ENCODE measurements at places on chromosomes 11 and 22. TPM values are rescaled to one million over a fixed set of nuclear protein-coding genes. Genes with fewer than 3 reads are reported as not detected.
A peak's percentile ranks its signal among the peaks of the same experiment; 100 is the strongest.

Gene MADD
- 12.5 TPM for polyA plus RNA-seq

Gene POU2AF3
- polyA plus RNA-seq = 3.4 TPM

Gene RFPL1
- not detected for polyA plus RNA-seq

Gene C11orf21
- polyA plus RNA-seq = not detected

Gene OAF
- polyA plus RNA-seq = 1.6 TPM

Gene PTPRCAP
- 2.7 TPM for polyA plus RNA-seq

Gene TCP11L1
- 3.2 TPM for polyA plus RNA-seq

Gene FGF3
- polyA plus RNA-seq = not detected

Gene RASD2
- polyA plus RNA-seq = 1.2 TPM

Gene IGF2
- 4.4 TPM for polyA plus RNA-seq

Gene CASP5
- not detected for polyA plus RNA-seq

Gene MOGAT2
- polyA plus RNA-seq = not detected

Gene OSM
- polyA plus RNA-seq = not detected

Gene KCNK4
- polyA plus RNA-seq = not detected

GRCh38 chr11:25037431-25037830, 540.6 kb downstream of the LUZP2 start:
- no peaks in the 10 kb centered on the region for H3K36me3 ChIP-seq
- DNase-seq = no peak
- H3K4me3 ChIP-seq = no peak overlapping the region
- no peak overlapping the region for H3K27ac ChIP-seq
- H3K27me3 ChIP-seq = no peaks in the 10 kb centered on the region
- H3K4me1 ChIP-seq = no peaks in the 10 kb centered on the region

GRCh38 chr11:17563231-17563646, 16.2 kb downstream of the OTOG start:
- H3K27ac ChIP-seq = no peak overlapping the region
- H3K36me3 ChIP-seq = no peaks in the 10 kb centered on the region
- H3K27me3 ChIP-seq = no peaks in the 10 kb centered on the region
- DNase-seq = peak; percentile 73

DNA sequence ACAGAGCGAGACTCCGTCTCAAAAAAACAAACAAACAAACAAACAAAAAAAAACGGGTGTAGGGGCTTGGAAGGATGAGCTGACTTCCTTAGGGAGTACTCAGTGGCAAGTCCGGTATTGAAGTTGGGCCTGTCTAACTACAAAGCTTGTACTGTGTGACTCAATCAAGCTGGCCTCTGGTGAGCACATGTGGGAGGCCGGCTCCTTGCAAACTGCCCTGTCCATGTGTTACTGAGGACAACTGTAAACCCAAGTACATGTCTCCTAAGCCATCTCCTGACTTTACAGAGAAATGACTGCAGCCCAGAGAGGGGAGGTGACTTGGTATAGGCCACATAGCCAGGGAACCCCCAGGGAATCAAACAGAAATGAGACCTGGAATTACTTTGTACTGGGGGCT, 11.6 kb downstream of the RIBC2 start:
- no peaks in the 10 kb centered on the region for H3K4me1 ChIP-seq
- no peak for DNase-seq
- no peaks in the 10 kb centered on the region for H3K27me3 ChIP-seq
- no peaks in the 10 kb centered on the region for H3K36me3 ChIP-seq
- H3K4me3 ChIP-seq = no peak overlapping the region
- no peak overlapping the region for H3K27ac ChIP-seq

DNA sequence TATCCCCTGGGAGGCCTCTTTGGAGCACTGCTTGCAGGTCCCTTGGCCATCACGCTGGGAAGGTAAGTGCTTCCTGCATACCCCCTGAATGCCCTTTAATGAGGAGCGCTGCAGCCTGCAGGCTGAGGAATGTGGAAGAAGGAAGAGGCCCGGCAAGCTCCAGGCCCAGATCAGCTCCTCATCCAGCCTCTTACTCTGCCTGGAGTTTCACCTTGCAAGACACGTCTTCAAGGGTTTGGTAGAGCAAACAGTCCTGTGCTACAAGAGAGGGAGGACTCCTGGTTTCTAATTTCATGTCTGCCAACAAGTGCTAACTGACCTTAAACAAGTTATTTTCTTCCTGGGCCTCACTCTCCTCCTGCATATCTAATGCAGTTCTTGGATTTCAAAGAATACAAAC, 10.9 kb downstream of the SLC2A11 start:
- no peak overlapping the region for H3K4me3 ChIP-seq
- no peaks in the 10 kb centered on the region for H3K36me3 ChIP-seq
- no peaks in the 10 kb centered on the region for H3K4me1 ChIP-seq
- H3K27me3 ChIP-seq = no peaks in the 10 kb centered on the region
- DNase-seq = no peak
- no peak overlapping the region for H3K27ac ChIP-seq

GRCh38 chr11:111569476-111569875, 29.0 kb downstream of the LAYN start:
- no peaks in the 10 kb centered on the region for H3K27me3 ChIP-seq
- H3K27ac ChIP-seq = no peak overlapping the region
- H3K4me3 ChIP-seq = no peak overlapping the region

DNA sequence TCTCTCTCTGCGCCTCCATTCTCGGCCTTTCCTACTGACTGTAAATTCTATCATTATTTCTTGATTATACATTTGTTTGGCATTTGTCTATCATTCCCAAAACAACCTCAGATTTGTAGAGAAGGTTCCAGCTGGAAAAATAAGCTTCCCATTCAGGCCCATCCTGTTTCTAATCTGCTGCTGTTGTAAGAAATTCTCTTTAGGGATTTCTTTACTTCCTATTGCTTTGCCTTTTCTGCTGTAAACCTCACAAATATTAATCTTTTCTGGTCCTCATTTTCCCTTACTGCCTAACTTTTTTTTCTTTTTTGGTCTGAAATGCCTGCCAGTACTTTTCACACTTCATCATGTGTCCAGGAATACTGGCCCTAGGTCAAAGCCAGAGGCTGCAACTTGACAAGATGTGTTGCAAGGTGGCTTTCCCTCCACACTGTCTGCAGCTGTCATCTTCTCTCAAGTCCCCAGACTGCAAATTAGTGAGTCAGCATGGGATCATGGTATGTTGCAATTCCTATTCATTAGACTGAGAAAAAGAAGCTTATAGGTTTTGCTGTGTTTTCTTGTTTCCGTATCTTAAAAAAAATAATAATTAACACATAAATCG, 858.7 kb upstream of the CHORDC1 start:
- 0 out of 2 replicates have a peak, but pooled peaks cover 8% of the 10 kb centered on the region for H3K4me1 ChIP-seq
- no peak for DNase-seq
- H3K4me3 ChIP-seq = no peak overlapping the region
- H3K27ac ChIP-seq = no peak overlapping the region
- H3K27me3 ChIP-seq = no peaks in the 10 kb centered on the region

- no peak overlapping the region for H3K4me3 ChIP-seq
- no peaks in the 10 kb centered on the region for H3K4me1 ChIP-seq
- no peaks in the 10 kb centered on the region for H3K27me3 ChIP-seq
- no peak overlapping the region for H3K27ac ChIP-seq
- DNase-seq = peak; percentile 49
Observed at GRCh38 chr11:69497221-69497787, 15.8 kb downstream of the LINC01488 start.

GRCh38 chr11:16812274-16812673, 73.8 kb downstream of the C11orf58 start:
- no peak overlapping the region for H3K27ac ChIP-seq
- H3K27me3 ChIP-seq = no peaks in the 10 kb centered on the region
- no peaks in the 10 kb centered on the region for H3K36me3 ChIP-seq
- no peaks in the 10 kb centered on the region for H3K4me1 ChIP-seq
- H3K4me3 ChIP-seq = no peak overlapping the region
- no peak for DNase-seq

DNA sequence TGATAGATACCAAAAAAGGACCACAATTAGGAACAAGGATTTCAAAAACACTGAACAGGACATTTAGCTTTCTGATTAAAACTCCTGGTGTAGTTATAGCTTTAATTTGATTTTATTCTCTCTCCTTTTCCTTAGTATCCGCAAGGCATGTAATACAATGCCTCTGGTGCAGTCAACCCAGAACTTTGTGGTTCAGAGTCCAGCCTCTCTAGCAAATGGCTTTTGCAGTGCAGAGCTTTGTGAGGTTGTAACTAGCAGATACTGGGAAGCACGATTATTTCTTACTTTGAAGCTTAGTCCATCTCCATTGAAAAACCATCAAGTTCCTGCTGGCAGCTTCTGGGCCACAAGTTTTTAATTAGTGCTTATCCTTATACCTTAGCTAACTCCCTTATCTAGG, 79.8 kb downstream of the GRIA4 start:
- no peaks in the 10 kb centered on the region for H3K36me3 ChIP-seq
- H3K27me3 ChIP-seq = no peaks in the 10 kb centered on the region
- DNase-seq = no peak
- H3K4me1 ChIP-seq = no peaks in the 10 kb centered on the region
- H3K27ac ChIP-seq = no peak overlapping the region
- no peak overlapping the region for H3K4me3 ChIP-seq

DNA sequence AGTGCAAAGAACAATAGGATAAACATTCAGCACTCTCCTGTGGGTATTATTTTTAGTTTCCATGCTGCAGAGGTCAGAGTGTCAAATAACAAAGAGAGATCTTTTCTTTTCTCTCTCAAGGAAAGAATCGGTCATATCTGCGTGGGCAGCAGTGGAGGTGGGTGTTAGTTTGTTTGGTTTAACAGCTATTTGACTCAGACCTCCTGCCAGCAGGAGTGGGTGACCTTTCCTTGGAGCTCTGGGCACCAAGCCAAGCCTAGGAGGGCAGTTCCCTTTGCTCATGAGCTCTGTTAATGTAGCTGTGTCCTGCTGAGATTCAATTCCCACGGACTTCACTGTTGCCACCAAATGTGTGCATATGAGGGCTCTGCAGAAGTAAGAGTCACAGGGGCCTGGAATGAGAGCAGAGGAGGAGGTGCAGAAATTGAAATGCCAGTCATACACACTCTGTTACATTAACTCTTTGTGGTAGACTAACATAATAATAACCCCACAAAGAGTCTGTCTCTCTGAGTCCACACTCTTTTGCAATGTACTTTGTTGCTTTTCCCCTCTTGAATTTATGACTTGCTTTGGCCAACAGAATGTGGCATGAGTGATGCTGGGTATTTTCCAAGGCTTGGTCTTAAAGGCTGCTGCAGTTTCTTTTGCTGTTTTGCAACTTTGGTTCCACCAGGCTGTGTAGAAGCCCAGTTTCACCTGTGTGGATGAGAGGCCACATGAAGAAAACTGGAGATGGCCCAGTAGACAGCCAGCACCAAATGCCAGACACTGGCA, 76.0 kb upstream of the GRK3 start:
- H3K4me3 ChIP-seq = no peak overlapping the region
- no peaks in the 10 kb centered on the region for H3K36me3 ChIP-seq
- no peak overlapping the region for H3K27ac ChIP-seq
- no peak for DNase-seq
- no peaks in the 10 kb centered on the region for H3K27me3 ChIP-seq
- H3K4me1 ChIP-seq = no peaks in the 10 kb centered on the region

GRCh38 chr11:35964841-35965240, 21.0 kb downstream of the LDLRAD3 start:
- H3K4me1 ChIP-seq = peaks cover 24% of the 10 kb centered on the region
- peaks cover 7% of the 10 kb centered on the region for H3K36me3 ChIP-seq
- DNase-seq = no peak
- no peaks in the 10 kb centered on the region for H3K27me3 ChIP-seq

GRCh38 chr11:70845591-70846041, 406.8 kb downstream of the SHANK2 start:
- H3K27me3 ChIP-seq = no peaks in the 10 kb centered on the region
- H3K36me3 ChIP-seq = no peaks in the 10 kb centered on the region
- H3K4me1 ChIP-seq = no peaks in the 10 kb centered on the region
- H3K4me3 ChIP-seq = no peak overlapping the region

- H3K27ac ChIP-seq = no peak overlapping the region
- no peaks in the 10 kb centered on the region for H3K4me1 ChIP-seq
- no peak overlapping the region for H3K4me3 ChIP-seq
- H3K27me3 ChIP-seq = no peaks in the 10 kb centered on the region
- no peak for DNase-seq
- H3K36me3 ChIP-seq = no peaks in the 10 kb centered on the region
Observed at GRCh38 chr11:65764434-65764833, 16.3 kb downstream of the AP5B1 start.

DNA sequence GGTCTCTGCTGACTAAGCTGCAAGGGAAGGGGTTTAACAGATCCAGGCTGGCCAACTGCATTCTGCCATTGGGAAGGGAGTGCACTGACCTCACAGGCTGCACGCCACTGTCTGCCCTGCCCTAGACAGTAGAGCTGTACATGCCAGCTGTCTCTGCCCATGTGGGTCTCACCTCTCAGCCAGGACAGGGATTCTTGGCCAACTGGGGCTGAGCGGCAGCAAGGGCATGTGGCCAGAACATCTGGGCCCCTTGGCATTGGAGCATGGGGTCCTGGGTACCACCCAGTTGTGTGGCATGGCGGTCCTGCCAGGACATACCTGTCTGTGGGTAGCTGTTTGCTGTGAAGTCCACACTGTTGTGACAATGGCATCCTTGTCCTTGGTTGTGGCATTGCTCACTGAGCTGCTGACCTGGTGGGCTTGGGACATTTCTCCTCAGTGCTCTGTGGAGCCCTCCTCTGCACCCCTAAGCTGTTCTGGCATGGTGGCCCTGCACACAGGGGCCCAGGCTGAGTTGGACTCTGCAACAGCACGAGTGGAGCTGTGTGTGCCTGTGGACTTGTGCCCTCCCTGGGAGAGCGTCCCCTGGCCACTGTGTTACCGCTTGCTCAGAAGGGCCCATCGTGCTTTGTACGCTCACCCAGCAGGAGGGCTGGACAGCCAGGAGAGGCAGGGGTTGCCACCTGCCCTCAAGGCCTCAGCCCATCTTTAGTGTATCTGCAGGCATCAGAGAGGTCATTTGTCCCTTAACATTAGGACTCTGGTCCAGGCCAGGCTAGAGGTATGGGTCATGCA, 46.7 kb downstream of the MED15 start:
- peaks cover 4% of the 10 kb centered on the region for H3K4me1 ChIP-seq
- DNase-seq = no peak
- no peak overlapping the region for H3K4me3 ChIP-seq
- no peak overlapping the region for H3K27ac ChIP-seq
- H3K27me3 ChIP-seq = no peaks in the 10 kb centered on the region

Data from GM23338 (cell line).